ENCODE measurements at places on chromosomes 7 and 10.
A peak's percentile ranks its signal among the peaks of the same experiment; 100 is the strongest.

- DNase-seq, result peak; percentile 84
These were observed 224.6 kb upstream of the NRP1 start for GRCh38 chr10:33559105-33559504.

DNA sequence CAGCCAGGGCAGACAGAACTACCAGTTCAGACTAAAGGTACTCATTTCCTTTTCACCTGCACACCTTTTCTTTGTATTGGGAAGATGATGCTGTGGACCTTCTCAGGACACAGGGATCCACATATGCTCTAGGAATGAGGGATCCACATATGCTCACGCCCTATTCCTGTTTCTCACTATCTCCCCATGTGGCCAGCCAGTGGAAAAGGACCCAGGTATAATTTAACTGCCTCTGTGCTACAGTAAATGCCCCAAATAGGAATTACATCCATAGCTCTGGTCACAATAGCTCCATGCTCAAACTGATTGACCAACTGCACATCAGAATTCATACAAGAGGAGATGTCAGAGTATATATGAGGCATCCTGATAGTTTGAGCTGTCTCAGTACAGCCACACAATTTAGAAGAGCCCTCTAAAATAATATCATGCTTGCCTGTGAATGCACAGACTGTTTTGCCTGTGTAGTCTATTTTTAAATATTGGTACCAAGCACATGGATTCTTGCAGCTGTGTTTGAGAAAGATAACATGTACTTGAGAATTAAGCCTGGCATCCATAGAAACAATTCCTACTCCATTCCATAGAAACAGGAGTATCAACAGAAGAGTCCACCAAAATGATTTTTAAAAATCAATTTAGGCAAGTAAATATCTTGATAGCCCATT lies 43.7 kb downstream of the CTTNBP2 start:
- no peak for DNase-seq

GRCh38 chr10:14340051-14340744 lies 9.5 kb upstream of the FRMD4A start:
- no peak for DNase-seq

- no peak for DNase-seq
These were observed 262.5 kb downstream of the TRIL start for GRCh38 chr7:28695300-28696295.

- no peak for DNase-seq
These were observed 154.0 kb upstream of the TARP start for GRCh38 chr7:38427279-38427955.

- no peak for DNase-seq
These were observed 24.1 kb upstream of the C10orf71 start for GRCh38 chr10:49274886-49275285.

GRCh38 chr7:34069676-34070075 lies 164.3 kb downstream of the BMPER start:
- DNase-seq, result no peak

- no peak for DNase-seq
These were observed 1083.3 kb downstream of the NXPH1 start for GRCh38 chr7:9516662-9517061.

DNA sequence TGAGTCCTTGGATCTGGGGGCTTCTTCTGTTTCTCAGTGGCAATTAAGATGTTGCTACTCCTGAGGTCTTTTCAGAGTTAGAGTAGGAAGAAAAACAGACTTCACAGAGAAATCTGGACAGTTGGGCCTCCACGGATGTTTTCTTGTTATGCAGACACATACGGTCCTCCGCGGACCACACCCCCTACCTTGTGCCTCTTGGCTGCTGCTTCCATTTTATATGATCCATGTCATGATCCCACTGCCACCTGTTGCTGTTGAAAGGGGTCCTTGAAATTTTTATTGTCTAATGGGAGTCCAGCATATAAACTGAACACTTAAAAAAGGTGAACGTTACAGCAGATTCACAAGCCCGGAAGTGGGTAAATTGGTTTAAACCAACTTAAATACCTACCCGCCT lies 8.3 kb downstream of the CELF2 start:
- no peak for DNase-seq

GRCh38 chr7:105691680-105692564 lies 110.6 kb upstream of the EFCAB10 start:
- DNase-seq, result peak; percentile 92

DNA sequence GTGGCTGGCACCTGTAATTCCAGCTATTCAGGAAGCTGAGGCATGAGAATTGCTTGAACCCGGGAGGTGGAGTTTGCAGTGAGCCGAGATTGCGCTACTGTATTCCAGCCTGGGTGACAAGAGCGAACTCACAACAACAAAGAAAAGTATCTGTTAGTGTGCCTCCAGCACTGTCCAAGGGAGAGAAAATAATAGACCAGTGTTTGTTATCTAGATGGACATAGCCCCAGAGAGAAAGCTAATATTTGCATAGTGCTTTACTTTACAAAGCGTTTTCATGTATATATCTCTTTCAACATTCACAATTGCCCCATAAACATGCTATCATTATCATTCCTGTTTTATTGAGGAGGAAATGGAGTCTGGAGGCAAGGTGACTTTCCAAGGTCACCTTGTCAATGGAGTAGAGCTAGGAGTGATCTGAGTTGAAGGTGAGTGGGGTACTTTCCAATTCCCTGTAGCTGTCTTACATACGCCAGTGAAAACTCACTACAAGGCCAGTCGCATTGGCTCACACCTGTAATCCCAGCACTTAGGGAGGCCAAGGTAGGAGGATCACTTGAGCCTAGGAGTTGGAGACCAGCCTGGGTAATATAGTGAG lies 49.7 kb upstream of the KIF5B start:
- DNase-seq, result no peak

GRCh38 chr7:78226059-78226719 lies 427.6 kb downstream of the PHTF2 start:
- DNase-seq, result peak; percentile 9

- peak; percentile 47 for DNase-seq
These were observed at the start of gene ASB13 for GRCh38 chr10:5666008-5666840. TSS of gene ASB13 (minus strand) at chr10:5666595. CDS start at chr10:5666551, 44 bp downstream.

- peak; percentile 53 for DNase-seq
These were observed 1.1 kb upstream of the KBTBD2 start for GRCh38 chr7:32892521-32893206.

GRCh38 chr10:80265740-80266512 lies 23.5 kb downstream of the MAT1A start:
- DNase-seq, result no peak
